ENCODE measurements at places on chromosomes 4 and X.
A peak's percentile ranks its signal among the peaks of the same experiment; 100 is the strongest.

- no peak for ATAC-seq
These were observed 308.1 kb upstream of the PPARGC1A start for GRCh38 chr4:24197955-24198354.

- ATAC-seq, result no peak
These were observed 4.2 kb upstream of the TMEM154 start for GRCh38 chr4:152684007-152684406.

- no peak for ATAC-seq
These were observed 5.3 kb downstream of the LRRC66 start for GRCh38 chr4:52014903-52015302.

GRCh38 chr4:129264008-129264657 is 168.2 kb downstream of the C4orf33 start:
- peak; percentile 68 for ATAC-seq

DNA sequence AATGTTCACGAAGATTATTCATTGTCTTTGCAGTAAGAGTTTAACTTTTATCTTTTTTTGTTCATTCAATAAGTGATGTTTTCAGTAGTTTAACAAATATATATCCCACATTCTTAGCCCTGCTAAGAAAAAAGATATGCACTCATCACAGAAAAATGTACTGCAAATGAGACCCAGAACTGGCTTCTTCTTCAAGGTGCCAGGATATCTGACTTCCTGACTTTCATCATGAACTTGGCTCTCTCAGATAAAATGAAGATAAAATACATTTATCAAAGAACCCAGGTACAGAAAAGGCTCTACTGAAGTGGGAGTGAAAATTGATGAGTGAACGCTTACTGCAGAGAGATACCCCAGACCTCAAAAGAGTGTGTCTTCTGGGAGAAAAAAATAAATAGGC is 177.8 kb upstream of the DKK2 start:
- peak; percentile 69 for ATAC-seq

GRCh38 chr4:25575611-25576010 is 80.0 kb upstream of the SLC34A2 start:
- ATAC-seq, result no peak

DNA sequence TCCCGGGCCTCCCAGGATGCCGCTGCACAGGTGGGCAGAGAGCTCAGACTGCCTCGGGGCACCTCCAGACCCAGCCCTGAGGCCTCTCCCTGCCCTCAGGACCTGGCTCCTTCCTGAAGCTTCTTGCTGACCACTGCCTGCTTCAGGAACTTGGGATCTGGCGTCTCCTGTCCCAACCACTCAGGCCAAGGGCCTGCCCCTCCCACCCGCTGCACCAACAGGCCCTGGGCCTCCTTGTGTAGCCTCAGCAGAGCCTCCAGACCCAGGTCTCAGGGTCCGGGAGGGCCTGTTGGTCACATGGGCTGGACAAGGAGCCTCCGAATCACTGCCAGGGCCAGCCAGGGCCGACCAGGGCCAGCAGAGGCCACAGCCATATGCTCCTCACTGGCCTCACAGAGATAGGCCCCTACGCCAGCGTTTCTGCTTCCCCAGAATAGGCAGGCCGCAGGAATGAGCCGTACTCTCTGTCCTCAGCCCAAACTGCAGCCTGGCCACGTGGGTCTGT is 2.8 kb downstream of the MXD4 start:
- ATAC-seq, result no peak

DNA sequence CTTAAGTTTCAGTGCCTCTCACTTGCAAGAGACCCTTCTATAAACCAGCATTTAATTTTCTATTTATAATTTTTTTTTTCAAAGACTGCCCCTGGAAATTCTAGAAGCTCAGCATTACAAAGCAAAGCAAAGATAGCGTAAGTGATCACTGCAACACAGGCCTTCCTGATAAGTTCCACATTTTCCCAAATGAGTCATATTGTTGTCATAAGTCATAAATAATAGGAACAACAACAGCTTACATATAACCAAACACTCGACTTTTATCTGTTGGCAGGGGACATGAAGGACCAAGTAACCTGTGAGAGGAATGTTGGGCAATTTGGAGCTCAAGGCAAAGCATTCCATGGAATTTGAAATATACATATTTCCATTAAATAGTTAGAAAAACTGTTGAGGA is 815.5 kb downstream of the DMD start:
- no peak for ATAC-seq

DNA sequence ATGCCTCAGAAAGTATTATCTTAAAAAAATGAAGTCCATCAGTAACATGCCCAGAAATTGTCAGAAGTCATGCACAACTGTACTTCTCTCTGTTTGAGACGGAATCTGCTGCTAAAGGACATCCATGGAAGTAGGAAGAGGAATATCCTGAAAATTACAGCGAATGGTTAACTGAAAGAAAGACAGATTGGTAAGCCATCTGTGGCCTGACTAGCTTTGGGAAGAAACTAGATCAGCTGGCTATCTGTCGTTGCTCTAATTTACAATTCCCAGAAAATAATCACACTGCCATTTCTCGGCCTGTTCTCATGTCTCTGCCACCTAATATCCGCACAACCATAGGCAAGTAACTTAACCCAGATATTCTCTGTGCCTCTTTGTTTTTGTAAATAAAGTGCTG is 496.5 kb downstream of the PCDH19 start:
- no peak for ATAC-seq

DNA sequence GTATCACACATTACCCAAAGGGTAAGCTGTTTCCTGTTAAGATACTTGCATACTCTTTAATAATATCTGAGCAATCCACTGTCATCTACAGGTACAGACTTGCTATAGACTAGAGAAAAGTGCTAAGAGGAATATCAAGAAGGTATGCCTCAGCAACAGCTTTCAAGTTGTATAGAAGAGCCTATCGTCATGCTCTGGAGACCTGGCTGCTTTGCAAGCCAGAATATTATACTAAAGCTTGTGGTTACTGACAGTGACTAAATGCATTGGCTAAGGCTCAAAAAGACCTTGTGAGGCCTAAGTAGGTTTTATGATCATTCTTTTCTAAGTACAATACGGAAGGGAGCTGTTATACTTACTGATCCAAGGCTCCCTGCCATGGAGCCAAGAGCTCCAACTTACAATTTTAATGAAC is 11.3 kb downstream of the LAMP2 start:
- ATAC-seq, result peak; percentile 92

- ATAC-seq, result no peak
These were observed 115.4 kb upstream of the NAP1L5 start for GRCh38 chr4:88813013-88813412.

GRCh38 chrX:72566448-72566847 is 6.2 kb downstream of the HDAC8 start:
- ATAC-seq, result no peak

GRCh38 chr4:7752649-7753048 is 187.0 kb downstream of the AFAP1 start:
- ATAC-seq, result no peak

DNA sequence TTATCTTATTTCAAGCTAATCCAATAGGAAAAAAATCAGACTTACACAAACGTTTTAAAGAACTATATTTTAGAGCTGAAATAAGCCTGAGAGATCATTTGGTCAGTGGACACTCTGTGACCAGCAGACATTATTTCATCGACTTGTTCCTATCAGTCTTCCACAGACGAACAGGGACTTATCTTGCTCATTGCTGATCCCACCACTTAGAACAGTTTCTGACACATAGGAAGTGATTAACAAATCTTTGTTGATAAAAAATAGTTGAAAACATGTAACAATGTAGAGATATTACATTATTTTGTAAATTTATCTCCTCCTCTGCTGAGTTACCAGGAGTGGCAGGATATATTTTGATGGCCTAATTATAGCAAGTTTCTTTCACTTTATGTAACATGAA is 65.8 kb downstream of the TAPT1 start:
- ATAC-seq, result no peak

- peak; percentile 99 for ATAC-seq
These were observed 782.5 kb upstream of the INTU start for GRCh38 chr4:126850286-126850685.

GRCh38 chr4:165367040-165367439 is 11.8 kb upstream of the CPE start:
- ATAC-seq, result no peak

- ATAC-seq, result no peak
These were observed 176.1 kb downstream of the CORIN start for GRCh38 chr4:47661741-47662140.

DNA sequence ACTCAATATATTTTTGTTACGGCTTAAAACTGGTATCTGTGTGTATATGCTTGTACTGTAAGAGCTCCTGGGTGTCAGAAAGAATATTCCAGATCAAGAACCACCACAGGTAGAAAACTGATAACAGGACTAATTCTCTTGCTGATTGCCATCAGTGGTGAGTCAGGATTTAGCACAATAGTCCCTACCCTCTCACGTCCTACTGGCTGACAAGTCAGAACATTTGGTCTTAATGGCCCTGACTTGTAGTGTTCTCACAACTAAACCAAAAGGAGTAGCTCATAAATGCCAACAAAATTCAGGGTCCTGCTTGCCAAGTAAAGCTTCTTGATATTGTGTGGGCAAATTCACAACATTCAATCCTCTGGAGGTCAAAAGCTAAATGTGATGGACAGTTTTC is 105.2 kb upstream of the MAB21L2 start:
- ATAC-seq, result no peak

GRCh38 chrX:133607419-133608348 is 192.4 kb upstream of the GPC4 start:
- ATAC-seq, result no peak

DNA sequence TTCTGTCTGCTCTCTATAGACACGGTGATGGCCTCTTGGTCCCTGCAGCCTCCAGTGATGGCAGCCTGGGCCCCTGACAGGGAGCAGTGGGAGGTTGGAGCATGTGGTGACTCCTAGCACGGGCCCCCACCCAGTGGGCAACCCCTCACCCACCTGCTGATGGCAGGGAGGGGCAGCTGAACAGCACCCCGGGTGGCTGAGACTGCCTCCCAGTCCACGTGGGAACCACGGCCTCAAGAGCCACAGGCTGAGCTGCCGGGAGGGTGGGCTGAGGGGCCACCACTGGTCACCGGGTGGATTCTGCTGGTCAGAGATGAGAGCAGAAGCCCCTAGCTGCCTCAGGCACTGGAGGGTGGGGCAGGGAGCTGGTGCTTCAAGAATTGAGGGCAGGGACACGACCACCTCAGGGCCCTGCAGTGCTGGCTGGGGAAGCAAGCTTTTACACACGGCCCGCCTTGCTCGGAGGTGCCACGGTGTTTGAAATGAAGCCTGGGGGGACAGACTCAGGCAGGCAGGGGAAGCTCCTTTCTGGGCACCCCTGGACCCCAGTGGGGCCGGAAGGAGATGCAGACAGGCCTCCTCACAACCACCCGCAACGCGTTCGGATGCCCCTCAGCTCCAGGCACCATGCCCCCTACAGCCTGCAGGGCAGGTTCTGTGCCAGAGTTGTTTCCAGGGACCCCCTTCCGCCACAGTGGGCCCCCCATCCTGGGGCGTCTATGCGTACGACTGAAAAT is 6.3 kb upstream of the HAUS3 start:
- no peak for ATAC-seq
